Hematopoietic multipotent progenitor cell treated with erythropoietin and hydrocortisone succinate and interleukin-3 and kit ligand, for 8 days (in vitro differentiated cells): ENCODE measurements at places on chromosomes 2 and 18.
A peak's percentile ranks its signal among the peaks of the same experiment; 100 is the strongest.

- DNase-seq, result no peak
Observed at GRCh38 chr2:98921062-98921461, 15.0 kb downstream of the CRACDL start.

DNA sequence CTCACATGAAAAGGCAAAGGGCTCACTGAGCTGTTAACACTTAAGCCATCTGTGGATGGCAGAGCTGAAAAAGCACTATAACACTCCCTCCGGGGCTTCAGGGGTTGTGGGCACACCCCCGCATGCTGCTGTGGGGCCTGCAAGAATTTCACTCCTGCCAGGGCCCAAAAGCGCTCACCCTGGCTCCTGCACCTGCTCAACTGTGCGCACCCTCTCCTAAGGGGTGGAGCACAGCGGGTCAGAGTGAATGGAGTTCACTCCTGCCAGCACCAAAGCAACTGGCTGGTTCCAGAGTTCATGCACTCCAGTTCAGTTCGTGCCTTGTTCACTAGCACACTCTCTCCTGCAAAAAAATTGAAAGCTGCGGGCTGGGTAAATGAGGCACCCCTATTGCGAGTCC lies 814.2 kb upstream of the SLC39A10 start:
- DNase-seq, result no peak

DNA sequence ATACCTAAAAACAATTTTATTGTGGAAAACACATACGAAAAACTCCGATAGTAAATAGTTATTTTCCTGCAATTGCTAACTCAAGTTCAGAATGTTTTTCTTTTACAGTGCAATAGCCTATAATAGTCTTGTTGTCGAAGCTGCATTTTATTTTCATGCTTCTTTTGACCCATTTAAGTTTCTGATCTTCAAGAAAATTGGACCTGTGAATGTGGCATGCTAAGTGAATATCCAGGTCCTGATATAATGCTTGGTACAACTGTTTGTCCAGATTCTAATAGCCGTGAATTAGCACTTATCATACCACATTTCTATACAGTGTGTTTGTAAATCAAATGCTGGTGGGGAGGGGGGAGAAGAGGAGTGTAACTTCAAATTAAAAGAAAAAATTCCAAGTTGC lies 3.0 kb upstream of the ONECUT2 start:
- no peak for DNase-seq

GRCh38 chr2:3125761-3126130 lies 251.9 kb downstream of the EIPR1 start:
- no peak for DNase-seq

GRCh38 chr2:18690342-18690741 lies 101.0 kb upstream of the NT5C1B start:
- DNase-seq, result no peak

DNA sequence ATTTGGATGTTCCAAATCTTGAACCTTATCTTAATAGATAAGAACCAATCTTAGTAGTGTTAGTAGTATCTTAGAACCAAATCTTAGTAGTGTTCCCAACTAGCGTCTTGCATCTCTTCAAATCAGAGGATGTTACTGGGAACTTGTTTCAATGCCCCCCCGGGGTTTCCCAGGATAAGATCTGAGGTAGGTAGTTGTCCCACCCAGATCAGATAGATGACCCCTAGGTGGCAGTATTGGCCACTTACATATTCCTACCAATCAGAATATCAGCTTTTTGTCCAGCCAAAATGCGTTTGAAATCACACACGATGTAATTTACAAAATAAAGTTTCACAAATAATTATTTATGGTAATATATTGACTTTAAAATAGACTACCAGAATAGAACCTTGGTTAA lies 314.8 kb downstream of the MBD2 start:
- DNase-seq, result peak; percentile 23

DNA sequence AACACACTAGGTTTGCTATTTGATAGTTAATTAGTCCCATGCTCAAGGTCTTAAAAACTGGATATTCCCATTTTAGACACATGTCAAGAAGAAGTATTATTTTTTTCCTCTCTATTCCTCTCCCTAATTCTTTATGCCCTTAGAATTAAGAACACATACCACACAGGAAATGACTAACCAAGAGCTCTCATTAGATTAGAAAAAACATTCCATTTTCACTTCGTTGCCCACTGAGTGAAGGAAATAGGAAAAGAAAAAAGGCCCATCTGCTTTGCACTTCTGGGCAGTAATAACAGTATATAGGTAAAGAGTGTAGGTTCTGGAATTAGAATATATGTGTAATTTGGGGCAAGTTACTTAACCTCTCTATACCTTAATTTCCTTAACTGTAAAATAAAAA lies 26.9 kb downstream of the ACADL start:
- DNase-seq, result no peak

- DNase-seq, result no peak
Observed at GRCh38 chr2:140392824-140393223, 1612.6 kb upstream of the NXPH2 start.

DNA sequence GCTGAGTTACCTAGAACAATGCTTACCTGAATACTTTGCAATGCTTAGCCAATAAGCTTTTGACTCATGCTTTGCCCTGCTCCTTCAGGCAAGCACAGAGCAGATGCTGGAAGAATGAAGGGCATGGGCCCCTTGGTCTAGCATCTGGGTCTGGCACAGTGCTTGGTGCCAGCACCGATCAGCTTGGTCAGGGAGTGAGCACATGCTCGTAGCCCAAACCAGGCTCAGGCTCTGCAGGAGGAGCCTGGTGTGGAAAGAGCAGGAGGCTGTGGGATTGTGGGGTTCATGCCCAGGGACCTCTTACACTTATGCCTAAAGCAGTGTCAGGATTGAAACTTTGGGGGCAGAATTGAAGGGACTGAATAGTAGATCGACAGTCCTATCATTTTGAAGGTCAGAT lies 283.7 kb upstream of the PXDN start:
- DNase-seq, result no peak

- DNase-seq, result no peak
Observed at GRCh38 chr2:142603759-142604158, 273.7 kb upstream of the KYNU start.

DNA sequence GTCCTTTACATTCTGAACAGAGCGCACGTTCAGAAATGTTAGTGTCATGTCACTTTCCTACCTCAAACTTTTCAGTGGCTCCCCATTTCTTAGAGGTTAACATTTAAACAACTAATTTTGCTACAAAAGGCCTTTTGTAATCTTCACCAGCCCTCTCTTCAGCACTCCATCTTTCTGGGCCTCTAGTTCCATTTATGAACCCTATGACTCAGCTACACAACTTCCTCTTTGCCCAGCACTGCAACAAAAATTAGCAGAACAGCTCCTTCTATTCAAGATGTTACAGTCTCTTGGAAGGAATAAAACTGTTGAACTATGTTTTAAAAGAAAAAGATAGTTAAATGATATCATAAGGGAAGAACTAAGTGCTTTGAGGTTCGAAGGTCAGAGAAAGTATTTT lies 139.9 kb downstream of the VWC2L start:
- DNase-seq, result no peak

DNA sequence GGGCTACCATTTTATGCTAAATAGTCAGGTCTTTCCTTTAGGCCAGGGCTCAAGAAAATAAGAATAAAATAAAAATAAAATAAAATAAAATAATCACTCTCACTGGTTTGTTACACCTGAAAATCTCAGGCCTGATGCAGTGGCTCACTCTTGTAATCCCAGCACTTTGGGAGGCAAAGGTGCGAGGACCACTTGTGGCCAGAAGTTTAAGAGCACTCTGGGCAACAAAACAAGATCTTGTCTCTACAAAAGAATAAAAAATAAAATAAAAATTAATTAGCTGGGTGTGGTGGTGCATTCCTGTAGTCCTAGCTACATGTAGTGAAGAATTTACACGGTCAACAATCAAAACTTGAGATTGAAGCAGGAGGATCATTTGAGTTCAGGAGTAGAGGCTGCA lies 159.4 kb downstream of the NRXN1 start:
- DNase-seq, result no peak

- DNase-seq, result no peak
Observed at GRCh38 chr2:186949726-186950256, 100.8 kb upstream of the ZSWIM2 start.

- DNase-seq, result no peak
Observed at GRCh38 chr2:147463881-147464520, 380.8 kb upstream of the ACVR2A start.

DNA sequence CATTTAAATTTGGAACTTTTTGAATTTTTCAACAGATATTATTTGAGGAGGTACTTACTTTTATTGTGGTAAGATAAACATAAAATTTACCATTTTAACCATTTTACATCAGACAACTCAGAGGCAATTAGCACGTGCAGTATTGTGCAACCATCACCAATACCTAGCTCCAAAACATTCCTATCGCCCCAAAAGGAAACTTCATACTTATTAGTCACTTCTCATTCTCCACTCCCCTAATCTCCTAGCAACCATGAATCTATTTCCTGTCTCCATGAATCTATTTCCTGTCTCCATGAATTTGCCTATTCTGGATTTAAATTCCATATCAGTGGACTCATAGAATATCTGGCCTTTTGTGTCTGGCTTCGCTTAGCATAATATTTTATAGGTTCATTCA lies 69.9 kb upstream of the FAM136A start:
- DNase-seq, result no peak

DNA sequence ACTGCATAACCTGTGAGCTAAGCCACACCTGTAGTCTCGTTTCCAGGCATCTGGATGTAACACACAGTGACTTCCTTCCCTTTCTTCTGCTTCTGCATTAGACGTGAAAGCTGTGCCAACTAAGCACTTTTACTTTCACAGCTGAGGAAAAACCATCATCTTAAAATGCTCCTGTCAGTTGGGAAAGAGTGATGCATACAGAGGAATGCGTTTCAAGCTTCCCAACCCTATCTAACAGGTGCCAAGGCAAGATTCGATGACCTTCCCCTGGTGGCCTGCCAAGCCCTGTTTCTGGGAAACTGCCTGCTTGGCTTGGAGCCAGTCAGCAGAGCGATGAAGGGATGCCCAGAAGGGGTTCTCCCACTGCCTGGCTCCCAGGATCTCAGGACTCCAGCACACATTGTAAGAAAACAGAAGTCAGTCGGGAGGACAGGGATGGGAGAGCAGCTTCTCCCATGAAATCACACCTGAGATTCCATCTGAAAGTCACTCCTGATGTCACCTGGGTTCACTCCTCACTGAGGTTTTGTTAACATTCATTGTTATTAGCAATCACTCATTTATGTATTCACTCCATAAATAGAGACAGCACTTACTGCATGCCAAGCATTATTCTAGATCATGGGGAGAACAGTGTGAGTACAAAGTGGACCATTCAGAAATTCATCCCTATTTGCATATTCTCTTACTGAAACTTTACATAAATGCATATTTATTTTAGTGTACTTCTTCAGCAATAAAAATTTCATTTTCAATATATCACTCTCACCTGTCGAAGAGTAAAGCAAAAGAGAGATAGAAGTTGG lies 64.1 kb downstream of the DTNA start:
- no peak for DNase-seq

GRCh38 chr2:133223226-133223625 lies 345.0 kb downstream of the NCKAP5 start:
- no peak for DNase-seq

DNA sequence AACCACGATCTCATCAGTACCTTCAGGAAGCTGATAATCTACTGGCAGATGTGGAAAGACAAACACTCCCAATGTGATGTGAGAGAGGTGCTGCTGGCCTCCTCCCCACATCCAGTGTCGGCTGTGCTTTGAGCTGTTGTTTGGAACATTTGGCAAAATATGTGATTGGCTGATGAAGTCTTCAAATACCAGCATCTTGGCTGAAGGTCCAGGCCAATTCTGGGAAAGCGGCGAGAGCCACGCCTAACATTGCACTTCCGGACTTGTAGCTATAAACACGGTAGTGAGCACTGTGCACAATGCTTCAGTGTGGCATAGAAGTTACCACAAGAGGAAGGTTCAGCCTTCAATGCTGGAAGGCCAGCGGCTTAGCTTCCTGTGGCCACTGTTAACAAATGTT lies 198.8 kb downstream of the DCDC2C start:
- DNase-seq, result no peak

- DNase-seq, result no peak
Observed at GRCh38 chr2:47205576-47206141, 50.6 kb upstream of the STPG4 start.

DNA sequence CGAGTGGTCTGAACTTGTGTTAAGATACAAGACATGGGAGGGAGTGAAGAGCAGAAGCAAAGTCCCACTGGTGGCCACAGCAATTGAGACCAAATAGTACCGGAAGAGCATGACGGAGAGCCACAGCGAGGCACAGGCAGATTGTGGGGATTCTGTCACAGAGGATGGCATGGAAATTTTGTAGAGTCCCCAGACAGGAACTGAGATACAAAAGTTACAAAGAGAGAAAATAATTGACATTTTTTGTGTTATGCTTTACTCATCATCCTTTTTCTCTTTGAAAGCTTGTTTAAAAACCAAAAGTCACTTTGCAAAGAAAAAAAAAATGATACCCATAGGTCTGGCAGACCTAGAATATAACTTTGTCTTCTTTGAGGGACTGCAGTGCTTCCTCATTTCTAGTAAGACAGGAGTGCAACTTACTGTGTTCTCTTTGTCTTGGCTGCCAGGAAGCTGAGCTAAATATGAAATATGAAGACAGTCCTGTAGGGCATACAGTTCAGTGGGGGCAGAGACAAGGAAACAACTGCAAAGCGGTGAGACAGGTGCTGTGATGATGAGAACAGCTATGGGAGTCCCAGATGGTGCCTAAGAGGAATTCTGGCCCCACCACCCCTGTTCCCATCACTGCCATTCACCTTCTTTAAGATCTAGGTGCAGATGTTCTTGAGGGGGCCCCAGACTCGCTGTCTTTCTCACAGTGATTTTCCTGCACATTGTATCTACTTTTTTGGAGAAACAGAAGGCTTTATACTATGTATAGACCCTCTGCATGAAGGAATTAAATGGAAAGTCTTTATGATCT lies 5.2 kb downstream of the ARHGAP25 start:
- no peak for DNase-seq

DNA sequence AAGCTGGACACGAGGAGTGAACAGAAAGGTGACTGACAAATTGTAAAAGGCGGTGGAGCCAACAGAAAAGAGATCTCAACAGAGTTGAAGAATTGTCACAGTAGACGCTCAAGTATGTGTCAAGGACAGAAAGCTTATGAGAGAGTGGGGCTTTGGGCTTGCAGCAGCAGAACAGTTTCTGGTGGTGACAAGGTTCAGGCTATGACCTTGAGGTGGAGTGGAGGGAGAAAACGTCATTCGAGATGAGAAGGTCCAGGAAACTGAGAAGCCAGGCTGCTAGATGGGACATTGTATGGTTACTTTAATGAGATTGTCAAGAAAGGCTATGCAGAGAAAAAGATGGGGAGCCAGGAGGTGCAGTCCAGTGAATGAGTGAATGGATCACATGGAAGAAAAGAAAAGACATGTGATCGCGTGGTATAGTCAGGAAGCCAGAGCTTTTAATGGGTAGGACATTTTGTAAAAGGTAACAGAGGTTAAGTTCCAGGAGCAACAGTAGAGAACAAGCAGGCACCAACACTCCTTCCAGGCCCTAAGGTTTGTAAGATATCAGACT lies 91.1 kb upstream of the EPC2 start:
- no peak for DNase-seq

GRCh38 chr2:128557831-128558241 lies 239.2 kb upstream of the HS6ST1 start:
- DNase-seq, result no peak
